ENCODE measurements at places on chromosomes 3 and 15. TPM values are rescaled to one million over a fixed set of nuclear protein-coding genes. Genes with fewer than 3 reads are reported as not detected.
A peak's percentile ranks its signal among the peaks of the same experiment; 100 is the strongest.

DNA sequence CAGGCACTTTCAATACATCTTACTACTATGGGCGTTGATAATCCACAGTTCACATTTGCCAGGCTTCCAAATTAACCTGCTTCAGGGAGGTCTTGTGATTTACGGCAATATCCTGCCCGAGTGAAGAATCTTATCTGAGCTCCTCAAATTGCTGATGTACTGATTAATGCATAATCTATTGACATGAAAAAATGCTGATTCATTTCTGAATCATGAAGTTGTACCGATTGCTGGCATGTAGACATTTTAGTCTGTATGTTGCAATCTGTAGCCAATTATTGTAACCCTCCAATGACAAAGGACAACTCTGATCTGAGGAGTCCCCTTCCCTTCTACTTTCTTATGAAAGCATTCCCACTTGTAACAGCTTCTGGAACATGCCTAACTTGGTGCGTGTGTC, 97.2 kb downstream of the SEC22A start:
- no peaks in the 10 kb centered on the region for H3K4me1 ChIP-seq
- no peak overlapping the region for H3K27ac ChIP-seq
- H3K27me3 ChIP-seq = no peaks in the 10 kb centered on the region
- no peak overlapping the region for H3K4me3 ChIP-seq

- H3K4me1 ChIP-seq = no peaks in the 10 kb centered on the region
- no peak for DNase-seq
- H3K4me3 ChIP-seq = no peak overlapping the region
- no peaks in the 10 kb centered on the region for H3K36me3 ChIP-seq
Observed at GRCh38 chr3:16587681-16588060, 17.6 kb downstream of the DAZL start.

- H3K4me3 ChIP-seq = no peak overlapping the region
- DNase-seq = no peak
- H3K27me3 ChIP-seq = no peaks in the 10 kb centered on the region
- H3K27ac ChIP-seq = peak overlapping the region; percentile 74
- no peaks in the 10 kb centered on the region for H3K36me3 ChIP-seq
- H3K4me1 ChIP-seq = peaks cover 2% of the 10 kb centered on the region
Observed at GRCh38 chr3:146157325-146158060, 3.5 kb downstream of the PLOD2 start.

Gene PKM
- total RNA-seq = 128 TPM

DNA sequence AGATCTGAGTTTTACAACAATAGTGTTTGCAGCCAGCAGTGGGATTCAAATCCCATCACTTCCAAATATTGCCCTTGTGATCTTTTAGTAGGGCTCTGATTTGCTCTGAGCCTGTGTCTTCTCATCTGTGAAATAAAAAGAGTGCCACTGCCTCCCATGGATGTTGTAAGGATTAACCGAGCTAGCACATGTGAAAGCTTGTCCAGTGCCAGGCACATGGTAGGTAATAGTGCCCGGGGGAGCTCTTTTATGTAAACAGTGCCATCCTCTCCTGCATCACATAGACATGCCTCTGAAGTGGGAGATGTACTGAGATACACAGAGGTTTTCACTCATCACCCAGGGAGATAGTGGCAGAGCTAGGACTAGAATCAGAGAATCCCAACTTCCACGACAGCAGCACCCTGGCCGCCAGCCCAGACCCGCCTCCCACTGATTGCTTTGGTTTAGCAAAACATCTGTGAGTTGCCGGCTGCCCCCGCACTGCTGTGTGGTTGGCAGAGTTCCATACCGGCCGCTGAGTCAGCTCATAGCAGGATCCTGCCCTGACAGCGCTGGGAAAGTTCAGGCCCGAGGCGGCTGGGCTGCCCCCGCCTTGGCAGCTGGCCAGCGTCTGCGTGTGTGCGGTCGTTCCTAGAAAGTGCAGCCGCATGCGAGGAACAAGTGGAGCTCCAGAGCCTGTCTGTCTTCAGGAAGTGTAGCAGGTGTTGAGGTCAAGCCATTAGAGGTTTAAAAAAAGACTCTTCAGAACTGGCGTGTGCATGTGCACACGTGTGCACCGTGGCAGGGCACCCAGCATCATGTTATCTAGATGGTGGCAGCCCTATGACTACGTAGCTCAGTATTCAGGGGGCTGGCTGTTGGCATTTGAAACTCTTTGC, 5.0 kb downstream of the ARID3B start:
- no peak overlapping the region for H3K27ac ChIP-seq
- peaks cover 6% of the 10 kb centered on the region for H3K4me1 ChIP-seq
- no peaks in the 10 kb centered on the region for H3K27me3 ChIP-seq
- no peak overlapping the region for H3K4me3 ChIP-seq
- DNase-seq = peak; percentile 100

- no peaks in the 10 kb centered on the region for H3K27me3 ChIP-seq
- peak; percentile 70 for DNase-seq
- no peak overlapping the region for H3K4me3 ChIP-seq
- H3K27ac ChIP-seq = no peak overlapping the region
- H3K4me1 ChIP-seq = no peaks in the 10 kb centered on the region
Observed at GRCh38 chr3:24496529-24497482, 2.2 kb upstream of the THRB start.

- no peak overlapping the region for H3K4me3 ChIP-seq
- H3K27ac ChIP-seq = no peak overlapping the region
- H3K4me1 ChIP-seq = no peaks in the 10 kb centered on the region
Observed at GRCh38 chr15:85899927-85900326, 105.2 kb upstream of the KLHL25 start.

DNA sequence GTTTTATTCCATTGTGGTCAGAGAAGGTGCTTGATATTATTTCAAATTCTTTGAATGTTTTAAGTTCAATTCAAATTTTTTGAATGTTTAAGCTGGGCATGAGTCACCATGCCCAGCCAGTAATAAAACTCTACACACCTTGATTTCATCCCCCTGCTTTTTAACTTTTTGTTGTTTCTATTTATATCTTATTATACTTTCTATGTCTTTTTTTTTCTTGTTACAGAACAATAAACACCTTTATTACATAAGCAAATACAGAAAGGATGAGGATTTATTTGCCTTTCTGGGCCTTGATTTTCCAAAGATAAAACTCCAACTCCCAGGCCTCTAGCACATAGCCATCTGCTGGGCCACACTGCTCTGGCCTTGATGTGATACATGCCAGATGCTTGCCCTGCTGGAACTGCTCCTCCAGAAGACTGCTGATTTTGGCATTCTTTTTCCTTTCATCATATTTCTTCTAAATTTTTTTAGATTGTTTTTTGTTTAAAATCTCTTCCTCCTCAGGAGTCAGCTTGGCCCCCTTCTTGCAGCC, 14.0 kb downstream of the DNAH12 start:
- H3K27ac ChIP-seq = no peak overlapping the region
- no peaks in the 10 kb centered on the region for H3K27me3 ChIP-seq
- H3K4me1 ChIP-seq = no peaks in the 10 kb centered on the region
- no peak overlapping the region for H3K4me3 ChIP-seq
- no peaks in the 10 kb centered on the region for H3K36me3 ChIP-seq

DNA sequence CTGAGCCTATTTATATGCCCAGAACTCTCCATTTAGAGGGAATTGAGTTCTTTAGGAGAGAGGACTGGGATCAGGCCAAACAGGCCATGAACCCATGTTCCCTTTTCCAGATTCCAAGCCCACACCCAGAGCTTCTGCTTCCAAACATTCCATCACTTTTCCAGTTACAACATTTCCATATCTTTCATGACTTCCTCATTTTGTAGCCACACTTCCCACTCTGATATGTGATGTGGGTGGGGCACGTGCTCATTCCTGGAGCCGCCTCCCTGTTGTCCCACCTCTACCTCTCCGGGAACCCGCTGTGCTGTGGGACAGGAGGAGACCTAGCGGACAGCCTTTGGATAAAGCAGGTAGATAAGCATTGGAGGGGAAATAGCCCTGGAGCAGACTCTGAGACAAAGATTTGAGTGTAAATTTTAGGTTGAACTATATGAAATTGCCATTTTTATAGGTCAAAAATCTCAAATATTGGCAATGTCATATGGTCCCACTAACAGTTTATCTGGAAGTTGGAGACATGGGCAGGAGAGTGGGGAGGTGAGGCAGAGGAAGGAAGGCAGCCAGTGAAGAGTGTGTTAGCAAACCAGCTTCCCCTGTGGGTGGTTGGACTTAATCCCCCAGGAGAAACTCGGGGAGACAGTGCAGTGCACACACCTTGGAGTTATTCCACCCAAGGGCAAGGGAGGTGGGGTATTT, 31.8 kb downstream of the CYP8B1 start:
- DNase-seq = no peak
- H3K27ac ChIP-seq = no peak overlapping the region

DNA sequence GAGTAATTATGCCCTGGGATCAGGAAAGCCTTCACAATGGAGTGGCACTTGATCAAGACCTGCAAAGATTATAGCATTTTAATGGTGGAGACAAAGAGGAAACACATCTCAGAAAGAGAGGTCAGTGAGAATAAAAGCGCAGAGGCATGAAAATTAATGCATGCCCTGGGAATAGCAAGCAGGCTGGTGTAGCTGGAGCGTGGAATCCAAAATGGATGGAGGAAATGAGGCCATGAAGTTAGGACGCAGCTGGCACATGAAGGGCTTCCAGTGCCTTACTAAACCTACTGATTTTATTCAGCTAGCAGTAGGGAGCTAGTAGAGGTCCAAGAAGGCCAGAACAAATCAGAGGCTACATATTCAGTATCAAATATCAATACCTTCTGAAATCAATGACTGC, 38.1 kb downstream of the TMEM212 start:
- no peaks in the 10 kb centered on the region for H3K27me3 ChIP-seq
- DNase-seq = no peak
- H3K4me1 ChIP-seq = peaks cover 7% of the 10 kb centered on the region
- H3K27ac ChIP-seq = no peak overlapping the region

DNA sequence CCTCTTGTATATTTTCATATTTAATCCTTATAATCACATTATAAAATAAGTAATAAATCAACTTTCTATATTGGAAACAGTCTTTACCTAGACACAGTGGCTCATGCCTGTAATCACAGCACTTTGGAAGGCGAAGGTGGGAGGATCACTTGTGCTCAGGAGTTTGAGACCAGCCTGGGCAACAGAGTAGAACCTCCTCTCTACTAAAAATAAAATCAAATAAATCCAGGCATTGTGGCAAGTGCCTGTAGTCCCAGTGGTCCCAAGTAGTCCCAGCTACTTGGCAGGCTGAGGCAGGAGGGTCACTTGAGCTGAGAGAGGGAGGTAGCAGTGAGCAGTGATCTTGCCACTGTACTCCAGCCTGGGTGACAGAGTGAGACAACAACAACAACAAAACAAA, 975.1 kb downstream of the ROBO1 start:
- H3K4me1 ChIP-seq = no peaks in the 10 kb centered on the region
- DNase-seq = no peak

Gene CFAP100
- total RNA-seq = 2.8 TPM

GRCh38 chr3:29932696-29933325, 651.9 kb downstream of the RBMS3 start:
- no peaks in the 10 kb centered on the region for H3K4me1 ChIP-seq
- no peaks in the 10 kb centered on the region for H3K36me3 ChIP-seq
- DNase-seq = no peak
- H3K4me3 ChIP-seq = no peak overlapping the region

Gene CAMKV
- not detected for total RNA-seq

- no peak overlapping the region for H3K4me3 ChIP-seq
- no peak overlapping the region for H3K27ac ChIP-seq
- H3K27me3 ChIP-seq = no peaks in the 10 kb centered on the region
- H3K4me1 ChIP-seq = peaks cover 28% of the 10 kb centered on the region
Observed at GRCh38 chr3:37890522-37890921, 28.8 kb downstream of the CTDSPL start.

DNA sequence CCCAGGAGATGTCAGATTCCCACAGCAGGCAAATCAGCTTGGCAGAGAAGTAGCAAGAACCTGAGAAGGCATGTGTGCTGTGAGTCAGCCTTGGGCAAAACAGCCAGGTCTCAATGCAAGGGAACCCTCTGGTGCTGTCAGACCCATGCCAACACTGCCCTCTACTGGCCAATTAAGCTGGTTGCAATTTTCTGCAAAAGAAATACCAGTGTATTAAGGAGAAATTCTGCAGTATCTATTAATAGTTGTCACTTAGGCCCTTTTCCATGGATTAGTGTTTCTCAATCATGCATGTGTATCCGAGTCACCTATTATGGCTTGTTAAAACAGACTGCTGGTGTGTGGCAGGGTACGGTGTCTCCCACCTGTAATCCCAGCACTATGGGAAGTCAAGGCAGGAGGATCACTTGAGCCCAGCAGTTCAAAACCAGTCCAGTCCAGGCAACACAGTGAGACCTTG, 26.2 kb downstream of the MAP4 start:
- DNase-seq = peak; percentile 81
- no peak overlapping the region for H3K27ac ChIP-seq
- H3K4me3 ChIP-seq = no peak overlapping the region
- H3K36me3 ChIP-seq = no peaks in the 10 kb centered on the region
- H3K4me1 ChIP-seq = peaks cover 1% of the 10 kb centered on the region

DNA sequence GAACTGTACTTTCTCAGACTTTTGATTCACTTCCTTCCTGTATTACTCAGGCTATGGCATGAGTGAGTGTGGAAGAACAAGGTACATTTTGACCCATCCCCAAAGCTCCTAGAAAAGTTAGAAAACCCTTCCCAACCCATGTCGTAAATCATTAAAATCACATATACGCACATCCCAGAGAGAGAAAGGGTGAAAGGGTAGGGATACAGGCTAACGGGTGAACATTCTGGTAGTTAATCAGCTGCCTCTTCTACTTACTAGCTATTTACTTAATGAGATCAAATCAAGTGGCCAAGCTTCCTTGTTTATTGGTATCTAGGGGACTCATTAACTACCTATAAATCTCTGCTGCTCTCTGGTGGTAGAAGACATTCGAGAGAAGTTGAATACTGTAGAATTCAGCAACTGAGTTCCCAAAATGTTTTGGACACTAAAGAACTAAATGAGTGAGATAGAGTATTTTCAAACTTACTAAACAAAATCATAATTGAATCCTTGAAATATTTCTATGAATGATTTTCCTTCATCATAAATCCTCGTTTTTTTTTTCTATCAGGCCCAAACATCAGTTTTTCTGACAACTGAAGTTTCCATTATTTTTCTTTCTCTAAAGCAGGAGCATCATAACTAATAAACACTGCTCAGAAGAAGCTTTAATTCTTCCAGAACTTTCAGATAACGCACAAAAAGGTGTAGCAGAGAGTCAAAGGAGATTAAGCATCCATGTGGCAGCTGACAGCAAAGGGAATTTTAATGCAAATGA, 124.2 kb downstream of the IMPG2 start:
- no peak overlapping the region for H3K4me3 ChIP-seq
- H3K27ac ChIP-seq = no peak overlapping the region
- DNase-seq = no peak
- H3K36me3 ChIP-seq = no peaks in the 10 kb centered on the region
- no peaks in the 10 kb centered on the region for H3K27me3 ChIP-seq

Gene FEZF2
- total RNA-seq = not detected

Gene CCRL2
- total RNA-seq = 1.1 TPM

DNA sequence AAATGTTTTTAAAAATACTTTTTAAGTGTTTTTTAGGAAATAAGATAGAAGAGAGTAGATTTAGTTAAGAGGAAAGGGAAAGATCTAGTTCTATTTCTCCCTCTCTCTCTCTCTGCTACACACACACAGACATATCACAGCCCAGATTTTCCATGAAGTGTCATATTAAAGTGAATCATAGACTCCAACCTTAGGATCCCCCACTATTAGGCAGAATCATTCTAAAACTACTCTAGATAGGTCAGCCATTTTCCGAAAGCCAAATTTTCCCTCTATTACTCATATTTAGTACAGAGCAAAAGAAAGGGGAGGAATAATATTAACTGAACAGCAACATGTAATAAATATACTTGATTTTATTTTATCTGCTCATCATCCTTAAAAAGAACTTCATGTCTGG, 45.1 kb upstream of the RSL24D1 start:
- DNase-seq = no peak
- H3K36me3 ChIP-seq = no peaks in the 10 kb centered on the region
- H3K4me1 ChIP-seq = no peaks in the 10 kb centered on the region
- no peaks in the 10 kb centered on the region for H3K27me3 ChIP-seq
- no peak overlapping the region for H3K4me3 ChIP-seq
- no peak overlapping the region for H3K27ac ChIP-seq

All from ovary (tissue), 10 donors.